ENCODE measurements at places on chromosomes 12 and 14.
A peak's percentile ranks its signal among the peaks of the same experiment; 100 is the strongest.

- H3K36me3 ChIP-seq, result no peaks in the 10 kb centered on the region
- no peak overlapping the region for H3K4me3 ChIP-seq
- no peaks in the 10 kb centered on the region for H3K27me3 ChIP-seq
- no peak overlapping the region for H3K27ac ChIP-seq
- DNase-seq, result no peak
- no peaks in the 10 kb centered on the region for H3K4me1 ChIP-seq
Observed at GRCh38 chr14:99506276-99506675, 25.1 kb downstream of the CCNK start.

DNA sequence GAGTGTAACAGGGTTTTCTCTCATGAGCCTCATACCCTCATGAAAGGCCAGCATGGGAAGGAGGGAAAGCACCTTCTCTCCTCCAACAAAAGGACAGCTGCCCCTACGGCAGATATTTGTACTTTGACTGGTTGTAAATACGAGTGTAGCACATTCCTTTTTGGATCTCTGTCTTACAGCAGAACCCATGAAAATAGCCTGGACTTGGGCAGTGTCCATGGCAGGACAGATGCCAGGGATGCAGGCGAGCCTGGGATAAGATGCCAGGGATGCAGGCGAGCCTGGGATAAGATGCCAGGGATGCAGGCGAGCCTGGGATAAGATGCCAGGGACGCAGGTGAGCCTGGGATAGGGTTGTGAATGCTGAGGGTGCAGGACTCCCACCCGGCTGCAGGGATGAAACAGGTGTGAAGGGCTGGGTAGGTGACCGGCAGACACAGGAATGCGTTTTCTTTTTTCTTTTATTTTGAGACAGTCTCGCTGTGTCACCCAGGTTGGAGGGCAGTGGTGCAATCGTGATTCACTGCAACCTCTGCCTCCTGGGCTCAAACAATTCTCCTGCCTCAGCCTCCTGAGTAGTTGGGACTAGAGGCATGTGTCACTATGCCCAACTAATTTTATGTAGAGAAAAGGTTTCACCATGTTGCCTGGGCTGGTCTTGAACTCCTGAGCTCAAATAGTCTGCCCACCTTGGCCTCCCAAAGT lies 120.0 kb downstream of the BEGAIN start:
- H3K4me3 ChIP-seq, result no peak overlapping the region
- no peaks in the 10 kb centered on the region for H3K36me3 ChIP-seq
- H3K27me3 ChIP-seq, result no peaks in the 10 kb centered on the region
- H3K27ac ChIP-seq, result no peak overlapping the region
- H3K4me1 ChIP-seq, result peaks cover 10% of the 10 kb centered on the region
- no peak for DNase-seq

- H3K27me3 ChIP-seq, result no peaks in the 10 kb centered on the region
- no peak overlapping the region for H3K4me3 ChIP-seq
- H3K4me1 ChIP-seq, result no peaks in the 10 kb centered on the region
Observed at GRCh38 chr12:24724814-24725213, 224.1 kb downstream of the BCAT1 start.

DNA sequence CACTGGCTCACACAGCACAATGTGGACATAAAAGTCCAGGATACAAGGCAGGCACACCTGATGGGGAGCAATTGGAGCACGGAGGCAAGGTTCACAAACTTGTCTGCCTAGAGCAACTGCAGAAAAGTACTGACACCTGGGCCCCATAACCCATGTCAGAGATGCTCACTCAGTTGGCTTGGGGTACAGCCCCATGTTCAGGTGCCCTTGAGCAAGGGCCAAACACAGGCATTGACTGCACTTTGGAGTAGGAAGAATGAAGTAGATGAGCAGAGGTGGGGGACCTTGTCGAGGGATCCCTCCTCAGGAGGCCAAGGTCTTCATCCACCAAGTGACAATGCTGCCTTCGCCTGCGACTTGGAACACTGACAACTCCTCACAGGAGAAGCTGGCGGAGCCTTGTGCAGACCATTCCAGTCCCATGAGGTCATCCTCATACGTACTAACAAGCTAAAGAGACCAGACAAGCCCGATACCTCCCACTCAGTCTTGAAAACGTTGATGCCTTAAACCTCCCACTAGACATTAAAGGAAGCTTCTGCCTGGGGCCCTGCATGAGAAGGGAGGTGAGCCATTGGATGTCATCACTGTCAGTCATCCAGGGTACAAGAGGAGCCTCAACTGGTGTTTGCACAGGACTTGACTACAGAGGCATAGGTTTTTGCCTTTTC lies 42.5 kb upstream of the C14orf180 start:
- H3K27me3 ChIP-seq, result peaks cover 3% of the 10 kb centered on the region
- peak; percentile 22 for DNase-seq
- no peaks in the 10 kb centered on the region for H3K4me1 ChIP-seq
- H3K4me3 ChIP-seq, result no peak overlapping the region
- no peaks in the 10 kb centered on the region for H3K36me3 ChIP-seq

DNA sequence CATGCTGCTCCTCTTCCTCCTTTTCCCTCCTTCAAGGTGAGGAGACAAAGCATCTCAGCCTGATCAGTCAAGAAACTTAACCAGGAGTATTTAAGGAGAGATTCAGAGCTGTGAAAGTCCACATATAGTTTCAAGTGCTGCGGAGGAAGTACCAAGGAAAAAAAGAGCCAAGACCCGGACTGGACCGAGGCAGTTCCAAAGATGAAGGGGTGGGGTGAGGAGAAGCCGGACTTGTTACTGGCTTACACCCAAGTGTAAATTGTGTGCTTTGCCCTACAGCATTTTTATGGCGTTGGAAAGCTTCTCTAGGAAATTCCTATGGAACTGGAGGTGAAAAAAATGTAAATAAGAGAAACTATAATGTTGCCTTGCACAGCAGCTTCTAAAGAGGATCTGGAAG lies 263.1 kb downstream of the GRIN2B start:
- H3K4me3 ChIP-seq, result no peak overlapping the region
- no peak for DNase-seq
- no peak overlapping the region for H3K27ac ChIP-seq
- H3K27me3 ChIP-seq, result no peaks in the 10 kb centered on the region
- H3K36me3 ChIP-seq, result no peaks in the 10 kb centered on the region
- no peaks in the 10 kb centered on the region for H3K4me1 ChIP-seq

DNA sequence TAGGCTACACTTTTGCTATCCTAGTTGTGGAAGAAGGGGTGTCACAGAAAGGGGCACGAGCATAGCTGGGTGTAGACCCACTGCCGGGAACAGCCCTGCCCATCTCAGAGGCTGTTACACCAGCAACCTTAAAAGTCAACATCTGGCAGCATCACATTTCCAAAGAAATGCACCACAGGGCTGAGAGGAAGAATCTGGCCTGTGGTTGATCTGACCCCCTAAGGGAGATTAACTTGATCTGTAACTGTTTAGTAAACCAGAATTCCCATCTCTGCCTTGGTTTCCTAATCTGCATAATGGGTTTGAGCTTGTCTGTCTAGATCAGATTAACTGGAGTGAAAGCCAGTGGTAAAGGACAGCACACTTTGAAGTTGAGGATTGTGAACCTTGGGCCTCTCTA lies 1.3 kb downstream of the LRP1-AS start:
- H3K27ac ChIP-seq, result peak overlapping the region; percentile 64
- peaks cover 55% of the 10 kb centered on the region for H3K36me3 ChIP-seq
- H3K4me3 ChIP-seq, result no peak overlapping the region
- no peaks in the 10 kb centered on the region for H3K27me3 ChIP-seq
- DNase-seq, result no peak

GRCh38 chr12:124392667-124393413 lies 97.9 kb downstream of the RFLNA start:
- H3K27ac ChIP-seq, result peak overlapping the region; percentile 100
- H3K4me3 ChIP-seq, result no peak overlapping the region
- no peaks in the 10 kb centered on the region for H3K27me3 ChIP-seq
- peak; percentile 97 for DNase-seq

DNA sequence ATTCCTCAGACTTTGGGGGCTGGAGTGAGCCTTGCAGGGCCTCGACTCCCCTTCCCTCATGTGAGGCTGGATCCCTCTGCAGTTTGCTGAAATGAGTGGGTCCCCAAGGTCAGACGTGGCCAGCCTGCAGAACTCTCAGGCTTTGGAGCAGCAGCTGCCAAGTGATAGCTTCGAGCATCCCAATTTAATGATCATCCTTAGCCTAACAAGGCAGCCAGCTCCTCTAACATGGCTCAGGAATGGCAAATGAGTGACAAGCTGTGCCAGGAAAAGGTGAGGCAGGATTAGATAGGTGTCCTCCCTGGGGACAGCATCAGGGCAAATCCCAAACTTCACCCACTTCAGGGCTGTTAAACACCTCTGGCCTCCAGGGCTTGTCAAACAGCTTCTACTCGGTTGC lies 130.7 kb upstream of the PWP1 start:
- H3K27me3 ChIP-seq, result no peaks in the 10 kb centered on the region
- H3K36me3 ChIP-seq, result no peaks in the 10 kb centered on the region

Data from adrenal gland (tissue), 19 donors.